NCI-H1694 treated with DMSO at 0.1 percent for 48 hours (cell line): ENCODE measurements at places on chromosomes 2 and 18.

- DNase-seq, result no peak
Measured at GRCh38 chr2:114046866-114047435, 157.1 kb downstream of the ACTR3 start.

DNA sequence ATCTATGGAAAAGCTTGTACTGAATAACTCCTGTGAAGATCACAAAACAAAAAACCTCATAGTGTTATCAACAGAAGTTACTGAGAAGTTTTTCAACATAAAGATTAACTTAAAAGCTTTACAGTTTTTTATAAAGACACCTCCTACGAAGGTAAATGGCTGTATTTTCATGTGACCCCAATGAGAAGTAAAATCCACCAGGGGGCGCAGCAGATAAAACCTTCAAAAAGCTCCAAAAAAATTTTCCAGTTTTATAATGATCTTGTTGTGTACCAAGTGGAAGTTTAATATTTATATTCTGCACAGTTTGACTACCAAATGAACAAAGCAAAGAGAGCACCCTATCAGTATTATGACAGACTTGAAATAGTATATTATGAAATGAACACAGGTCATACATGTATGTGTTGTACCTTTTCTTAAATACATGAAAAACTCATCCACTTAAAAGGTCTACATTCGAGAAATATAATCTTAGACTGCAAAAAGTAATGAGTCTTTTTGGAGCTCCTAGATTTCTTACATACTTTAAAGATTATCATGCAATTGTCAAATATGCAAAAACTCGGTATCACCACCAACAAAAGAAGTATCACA lies 38.5 kb downstream of the PNO1 start:
- DNase-seq, result peak; percentile 22

DNA sequence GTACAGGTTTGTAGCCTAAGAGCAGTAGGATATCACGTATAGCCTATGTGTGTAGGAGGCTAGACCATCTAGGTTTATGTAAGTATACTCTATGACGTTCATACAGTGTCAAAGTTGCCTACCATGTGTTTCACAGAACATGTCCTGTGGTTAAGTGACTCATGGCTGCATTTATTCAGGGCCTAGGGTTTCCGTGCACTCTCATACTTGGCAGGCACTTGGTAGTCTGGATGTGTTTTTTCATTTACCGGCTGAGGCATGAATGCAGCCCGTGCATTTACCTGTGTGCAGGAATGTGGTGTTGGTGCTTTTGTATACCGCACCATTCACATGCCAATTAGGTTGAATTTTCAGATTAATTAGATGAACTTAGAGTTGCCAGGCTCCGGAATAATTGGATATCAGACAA lies 43.4 kb downstream of the MYL12B start:
- DNase-seq, result no peak

DNA sequence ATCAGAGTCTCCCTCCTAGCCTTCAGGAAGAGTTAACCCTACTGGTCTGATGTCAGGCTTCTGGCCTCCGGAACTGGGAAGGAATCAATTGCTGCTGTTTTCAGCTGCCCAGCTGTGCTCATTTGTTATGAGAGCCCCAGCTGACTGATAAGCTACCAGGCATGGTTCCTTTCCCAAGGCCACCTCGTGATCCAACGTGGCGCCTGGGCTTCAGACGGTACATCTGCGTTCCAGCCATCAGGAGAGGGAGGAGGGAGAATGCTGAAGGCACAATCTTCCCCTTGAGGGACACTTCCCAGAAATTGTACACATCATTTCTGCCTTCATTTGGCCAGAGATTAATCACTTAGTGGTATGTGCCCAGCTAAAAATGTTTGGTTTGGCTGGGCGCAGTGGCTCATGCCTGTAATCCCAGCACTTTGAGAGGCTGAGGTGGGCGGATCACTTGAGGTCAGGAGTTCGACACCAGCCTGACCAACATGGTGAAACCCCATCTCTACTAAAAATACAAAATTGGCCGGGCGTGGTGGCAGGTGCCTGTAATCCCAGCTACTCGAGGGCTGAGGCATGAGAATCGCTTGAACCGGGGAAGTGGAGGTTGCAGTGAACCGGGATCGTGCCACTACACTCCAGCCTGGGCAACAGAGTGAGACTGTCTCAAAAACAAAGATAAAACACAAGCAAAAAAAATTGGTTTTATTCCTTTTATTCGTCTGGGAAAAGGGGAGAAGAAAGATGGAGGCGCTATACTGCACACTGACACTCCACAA lies 10.5 kb upstream of the ARMC9 start:
- no peak for DNase-seq

GRCh38 chr2:8346706-8347430 lies 335.0 kb upstream of the ID2 start:
- no peak for DNase-seq

DNA sequence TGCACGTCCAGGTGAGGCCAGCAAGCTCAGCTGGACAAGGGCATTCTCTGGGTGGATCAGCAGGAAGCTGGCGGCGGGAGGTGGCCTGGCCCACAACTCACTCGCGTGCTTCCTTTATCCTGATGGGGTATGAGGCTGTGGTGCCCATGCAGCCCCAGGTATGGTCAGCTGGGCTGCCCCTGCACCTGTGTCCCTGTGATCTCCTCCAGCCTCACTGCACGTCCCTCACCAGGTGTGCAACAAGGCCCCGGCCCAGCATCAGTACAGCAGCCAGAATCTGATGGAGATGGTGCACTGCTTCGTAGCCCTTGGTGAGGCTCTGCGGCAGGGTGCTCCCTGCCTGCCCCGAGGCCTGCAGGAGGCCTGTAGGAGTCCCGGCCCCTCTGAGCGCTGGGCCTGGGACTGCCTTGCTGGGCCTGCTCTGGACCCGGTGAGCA lies 17.6 kb downstream of the MROH2A start:
- no peak for DNase-seq

- DNase-seq, result no peak
Measured at GRCh38 chr2:8378016-8378810, 303.6 kb upstream of the ID2 start.

DNA sequence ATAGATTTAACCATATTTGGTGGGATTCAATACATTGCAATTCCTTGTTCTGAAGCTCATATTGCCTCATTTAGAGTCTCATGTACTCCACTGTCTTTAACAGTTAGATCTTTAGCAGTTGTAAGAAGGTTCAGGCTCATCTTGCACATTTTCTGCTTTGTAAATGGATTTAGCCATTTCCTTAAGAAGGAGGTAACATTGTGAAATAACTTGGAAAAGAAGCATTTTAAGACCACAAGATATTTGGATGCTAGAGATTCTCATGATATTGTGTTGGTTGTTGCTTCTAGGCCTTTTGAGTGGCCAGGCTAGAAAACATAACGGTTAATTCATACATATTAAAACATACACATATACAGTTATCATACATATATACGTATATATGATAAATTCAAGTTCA lies 445.8 kb upstream of the NXPH2 start:
- DNase-seq, result no peak

- no peak for DNase-seq
Measured at GRCh38 chr2:204205538-204205937, 269.0 kb downstream of the ICOS start.

DNA sequence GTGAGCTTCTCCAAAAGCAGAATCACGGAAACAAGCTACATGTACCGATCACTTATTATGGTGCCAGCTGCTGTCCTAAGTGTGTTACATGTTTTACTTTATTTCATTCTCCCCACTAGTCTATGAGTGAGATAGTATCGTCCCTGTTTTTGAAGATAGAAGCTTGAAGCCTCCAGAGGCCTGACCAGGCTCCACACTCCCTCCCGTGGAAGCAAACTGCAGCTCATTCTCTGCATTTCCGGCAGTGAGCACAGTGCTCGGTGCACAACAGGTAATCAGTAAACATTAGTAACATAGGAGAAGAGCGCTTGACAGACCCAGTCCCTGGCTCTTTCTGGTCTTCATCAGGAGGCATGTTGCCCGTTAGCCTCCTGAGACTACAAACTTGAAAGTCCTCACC lies 72.9 kb downstream of the ZBTB7C start:
- DNase-seq, result no peak

- DNase-seq, result no peak
Measured at GRCh38 chr2:239101807-239102206, 253.9 kb downstream of the TWIST2 start.

DNA sequence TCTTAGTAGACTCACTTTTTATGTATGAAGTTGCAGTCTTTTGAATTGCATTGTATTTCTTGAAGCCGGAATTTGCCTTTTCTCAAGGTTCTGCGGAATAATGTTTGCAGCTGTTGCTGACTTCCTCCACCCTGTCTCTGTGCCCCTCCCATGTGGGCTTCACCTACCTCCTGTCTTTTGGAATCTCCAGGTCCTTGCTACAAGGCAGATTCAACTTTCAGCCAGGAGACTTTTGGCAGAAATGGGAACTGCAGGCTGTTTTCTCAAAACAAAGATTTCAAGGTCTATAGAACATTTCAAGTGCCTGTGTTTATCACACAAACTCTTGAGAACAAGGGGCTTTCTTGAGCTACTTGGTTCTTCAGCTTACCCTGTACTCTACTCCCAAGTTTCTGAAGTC lies 25.6 kb downstream of the ZNF236 start:
- DNase-seq, result no peak

GRCh38 chr2:71500426-71501079 lies 47.2 kb downstream of the DYSF start:
- no peak for DNase-seq

- DNase-seq, result peak; percentile 86
Measured at GRCh38 chr2:46134531-46135227, 162.5 kb upstream of the EPAS1 start.

DNA sequence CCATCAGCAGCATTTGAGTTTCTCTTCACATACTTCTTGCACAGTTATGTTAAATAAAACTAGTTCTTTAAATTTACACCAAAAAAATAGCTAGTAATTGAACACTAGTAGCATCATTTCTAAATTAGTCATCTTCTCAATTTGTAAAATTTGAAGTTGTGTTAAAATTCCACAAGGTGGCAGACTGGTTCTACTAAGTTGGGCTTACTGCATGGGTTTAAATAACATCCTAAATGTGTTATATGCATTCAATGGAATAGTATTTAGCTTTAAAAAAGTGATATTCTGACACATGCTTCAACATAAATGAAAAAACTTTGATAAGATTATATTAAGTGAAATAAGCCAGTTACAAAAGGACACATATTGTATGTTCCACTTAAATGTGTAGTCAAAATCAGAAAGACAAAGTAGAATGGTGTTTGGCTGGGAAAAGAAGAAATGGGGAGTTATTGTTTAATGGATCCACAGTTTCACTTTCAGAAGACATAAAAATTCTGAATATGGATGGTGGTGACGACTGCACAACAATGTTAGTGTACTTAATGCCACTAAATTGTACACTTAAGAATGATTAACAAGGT lies 28.7 kb upstream of the RPRD1A start:
- peak; percentile 60 for DNase-seq

DNA sequence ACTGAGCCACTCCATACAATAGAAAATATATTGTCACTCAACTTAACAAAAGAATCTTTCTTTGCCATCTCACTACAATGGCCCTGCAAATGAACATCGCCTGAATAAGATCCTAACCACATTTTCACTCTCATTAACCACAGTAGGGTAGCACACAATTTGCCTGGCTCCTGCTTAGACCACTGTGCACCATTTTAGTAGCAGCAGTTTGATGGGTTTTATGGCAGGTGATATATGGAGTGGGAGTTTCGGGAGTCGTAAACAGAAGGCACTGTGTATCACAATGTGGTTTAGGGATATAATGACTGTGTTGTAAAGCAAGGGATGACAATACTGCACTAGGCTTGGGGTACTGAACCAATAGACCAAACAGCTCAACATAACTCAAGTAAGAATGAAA lies 617.4 kb downstream of the BCL11A start:
- DNase-seq, result no peak

GRCh38 chr18:13445241-13445897 lies 226.8 kb downstream of the LDLRAD4 start:
- DNase-seq, result no peak

DNA sequence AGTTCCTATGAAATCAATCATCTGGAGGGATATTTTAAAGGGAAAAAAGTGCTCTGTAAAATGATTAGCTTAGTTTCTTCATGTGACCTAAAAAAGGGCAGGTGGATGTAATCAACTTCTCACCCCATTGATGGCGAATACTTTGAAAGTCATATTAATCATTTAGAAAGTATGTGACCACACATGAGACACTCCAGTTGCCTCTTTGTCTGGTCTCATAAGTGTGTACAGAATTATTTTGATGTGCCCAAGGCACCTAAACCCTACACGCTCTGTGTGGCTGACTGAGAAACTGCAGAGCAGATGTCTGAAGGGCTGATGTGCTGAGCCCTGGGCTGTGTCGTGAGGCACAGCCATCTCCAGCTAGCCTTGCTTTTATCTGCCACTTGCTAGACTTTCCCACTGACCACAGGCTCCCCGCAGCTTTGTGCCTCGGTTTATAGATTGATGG lies 26.9 kb downstream of the SGPP2 start:
- DNase-seq, result peak; percentile 86

DNA sequence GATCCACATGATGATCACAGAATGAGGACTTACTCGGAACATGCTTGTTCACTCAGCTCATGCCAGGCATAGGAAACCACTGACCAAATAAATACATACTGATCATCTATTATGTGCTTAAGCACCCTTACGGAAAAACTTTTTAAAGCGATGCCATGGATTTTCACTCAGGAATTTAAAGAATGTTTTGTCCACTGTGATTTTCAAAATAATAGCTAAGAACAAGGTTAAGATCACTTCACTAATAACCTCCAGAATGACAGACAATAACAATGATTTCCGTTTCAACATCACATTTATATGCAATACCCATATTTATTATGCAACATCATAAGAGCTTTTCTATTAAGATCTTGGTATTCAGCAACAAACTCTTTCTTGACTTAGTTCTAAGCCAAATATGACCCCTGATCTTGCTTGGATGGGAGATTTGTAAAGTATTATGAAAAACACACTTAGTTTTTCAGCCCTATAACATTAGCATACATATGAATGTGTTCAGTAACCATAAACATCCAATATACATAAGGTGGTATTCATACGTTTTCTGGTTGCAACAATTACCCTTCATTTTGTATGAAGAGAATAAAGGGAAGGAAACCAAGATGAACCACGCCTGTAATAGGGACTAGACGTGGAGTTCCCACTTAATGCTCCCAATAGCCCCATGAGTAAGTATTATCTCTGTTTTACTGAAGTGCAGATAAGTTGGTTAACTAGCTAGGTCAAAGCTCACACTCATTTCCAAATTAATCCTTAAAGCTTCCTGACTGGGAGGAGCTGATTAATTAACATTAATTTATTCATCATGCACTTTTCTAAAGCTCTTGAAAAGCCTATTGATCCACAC lies 1.9 kb downstream of the CD302 start:
- DNase-seq, result no peak
